ENCODE measurements at places on chromosomes 6 and 20.

DNA sequence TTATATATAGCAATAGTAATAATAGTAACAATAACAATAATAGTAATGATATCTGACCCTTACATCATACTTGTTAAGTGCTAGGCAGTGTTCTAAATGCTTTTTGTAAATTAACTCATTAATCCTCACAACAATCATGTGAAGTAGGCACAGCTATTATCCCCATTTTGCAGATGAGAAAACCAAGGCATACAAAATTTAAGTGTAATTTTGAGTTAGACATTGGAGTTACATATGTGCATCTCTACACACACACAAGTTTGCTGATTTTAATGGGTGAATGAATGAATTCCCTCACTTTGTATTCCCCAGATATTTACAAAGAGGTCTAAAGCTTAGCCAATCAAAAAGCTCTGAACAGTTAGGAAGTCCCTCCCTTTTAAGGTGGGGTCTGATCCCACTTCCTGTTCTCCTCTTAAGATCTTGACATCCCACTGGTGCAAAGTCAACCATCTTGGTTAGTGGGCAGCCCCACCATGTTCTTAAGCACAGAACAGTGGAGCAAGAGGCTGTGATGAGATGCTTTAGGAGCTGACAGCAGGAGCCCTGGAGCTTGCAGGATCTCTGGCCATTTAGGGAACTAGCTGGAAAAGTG lies 85.3 kb upstream of the FOXP4 start:
- DNase-seq: no peak

DNA sequence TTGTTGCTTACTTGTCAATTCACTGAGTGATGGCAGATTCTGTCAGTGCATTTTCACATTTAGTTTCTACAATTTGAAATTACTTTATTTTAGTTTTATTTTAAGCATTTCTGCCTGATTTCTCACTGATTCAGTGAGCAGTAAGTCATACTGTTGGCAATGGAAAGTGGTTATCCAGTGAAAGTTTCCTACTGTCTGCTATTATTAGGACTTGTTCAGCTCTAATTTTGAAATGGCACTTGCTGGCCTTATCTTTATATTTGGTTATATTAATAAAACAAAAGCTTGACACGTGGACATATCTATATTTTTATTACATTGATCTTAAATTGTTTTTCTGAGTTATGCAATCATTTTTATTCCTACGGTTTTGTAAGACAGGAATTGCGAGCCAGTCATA lies 871.8 kb upstream of the SLC35B3 start:
- no peak for DNase-seq

- no peak for DNase-seq
These were observed 47.4 kb upstream of the DDR1 start for GRCh38 chr6:30836957-30837356.

DNA sequence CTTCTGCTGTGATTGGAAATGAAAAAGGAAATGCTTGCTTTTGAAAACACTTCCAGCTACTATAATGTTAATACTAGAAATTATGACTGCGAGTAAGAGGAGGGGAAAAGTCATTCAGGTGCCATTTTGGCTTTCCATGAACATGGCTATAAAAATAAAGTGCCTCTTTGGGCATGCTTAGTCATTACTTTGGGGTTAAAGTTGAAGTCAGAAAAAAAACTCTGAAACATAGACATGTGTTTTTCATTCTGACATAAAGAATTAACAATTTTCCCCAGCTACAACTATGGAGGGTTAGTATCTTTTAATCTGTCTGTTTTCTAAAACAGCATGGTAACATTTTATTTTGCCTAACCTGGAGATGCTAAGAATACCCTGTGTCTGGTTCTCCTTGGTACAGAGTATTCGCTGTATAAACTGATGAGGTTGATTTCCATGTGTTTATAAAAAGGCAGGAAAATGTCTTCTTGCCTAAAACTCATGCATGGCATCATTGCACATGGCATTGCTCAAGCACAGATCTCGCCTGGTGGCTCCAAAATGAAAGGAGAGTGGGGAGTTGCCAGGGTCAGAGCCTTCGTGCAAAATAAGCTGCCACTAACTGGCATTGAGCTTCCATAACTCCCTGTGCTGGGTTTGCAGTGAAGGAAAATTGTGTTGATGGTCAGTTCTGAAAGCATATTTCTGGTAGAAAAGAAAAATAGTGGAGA lies 188.9 kb downstream of the KCNQ5 start:
- no peak for DNase-seq

- DNase-seq: no peak
These were observed 15.4 kb downstream of the BPIFA2 start for GRCh38 chr20:33183312-33183711.

- DNase-seq: no peak
These were observed 302.6 kb upstream of the NRSN1 start for GRCh38 chr6:23823421-23823820.

GRCh38 chr20:51402201-51402600 lies 140.3 kb downstream of the NFATC2 start:
- DNase-seq: peak; percentile 37

GRCh38 chr6:154932515-154933027 lies 62.5 kb upstream of the TIAM2 start:
- DNase-seq: no peak

- no peak for DNase-seq
These were observed 891 bp downstream of the RIPPLY2 start for GRCh38 chr6:83854001-83854501.

- no peak for DNase-seq
These were observed 904.3 kb upstream of the FLRT3 start for GRCh38 chr20:15241681-15242080.

DNA sequence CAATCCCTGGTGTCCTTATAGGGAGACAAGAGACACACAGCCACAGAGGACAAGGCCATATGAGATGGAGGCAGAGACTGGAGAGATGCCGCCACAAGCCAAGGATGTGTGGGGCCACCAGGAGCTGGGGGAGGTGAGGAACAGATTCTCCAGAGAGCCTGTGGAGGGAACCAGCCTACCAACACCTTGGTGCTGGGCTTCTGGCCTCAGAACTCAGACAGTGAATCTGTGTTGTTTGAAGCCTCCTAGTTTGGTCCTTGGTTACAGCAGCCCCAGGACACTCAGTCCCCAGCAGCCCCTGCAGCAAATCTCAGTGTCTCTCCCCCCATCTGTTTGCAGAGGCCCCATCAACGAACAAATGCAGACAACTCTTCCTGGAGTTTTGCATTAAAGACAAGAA lies 73.2 kb upstream of the BHLHE23 start:
- DNase-seq: no peak

DNA sequence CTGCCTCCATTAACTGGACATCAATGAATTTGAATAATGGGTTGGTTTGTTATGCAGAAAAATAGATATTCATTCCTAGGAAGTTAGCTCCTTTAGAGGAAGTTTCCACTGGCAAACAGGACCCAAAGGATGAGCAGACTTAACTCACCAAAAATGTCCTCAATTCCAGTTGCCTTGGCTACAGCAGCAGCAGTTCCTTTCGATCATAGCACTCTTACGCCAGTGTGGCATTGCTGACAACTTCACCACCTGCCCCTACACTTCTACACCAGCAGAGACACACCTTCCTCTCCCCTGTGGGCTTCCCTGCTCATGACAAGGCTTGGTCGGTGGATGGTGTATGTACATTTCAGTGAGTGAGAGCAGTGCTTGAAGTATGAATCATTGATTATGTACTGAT lies 532.8 kb downstream of the QKI start:
- DNase-seq: no peak

DNA sequence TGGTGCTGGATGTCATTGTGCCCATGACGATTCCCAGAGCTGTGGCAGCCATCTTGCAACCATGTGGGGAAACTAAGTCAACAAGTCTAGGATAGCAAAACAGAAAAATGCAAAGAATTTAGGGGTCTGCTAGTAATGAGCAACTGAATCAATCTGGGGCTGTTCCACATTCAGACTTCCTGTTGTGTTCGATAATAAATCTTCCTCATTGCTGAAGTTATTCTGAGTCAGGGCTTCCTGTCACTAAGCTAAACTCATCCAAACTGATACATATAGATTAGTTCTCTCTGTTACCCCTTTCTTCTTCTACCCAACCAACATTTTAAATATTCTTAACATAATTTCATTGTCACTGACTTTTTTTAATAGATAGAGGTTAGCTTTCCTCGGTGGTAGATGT lies 205.9 kb downstream of the HACE1 start:
- peak; percentile 4 for DNase-seq

- no peak for DNase-seq
These were observed 44.0 kb downstream of the BMP2 start for GRCh38 chr20:6811262-6812035.

DNA sequence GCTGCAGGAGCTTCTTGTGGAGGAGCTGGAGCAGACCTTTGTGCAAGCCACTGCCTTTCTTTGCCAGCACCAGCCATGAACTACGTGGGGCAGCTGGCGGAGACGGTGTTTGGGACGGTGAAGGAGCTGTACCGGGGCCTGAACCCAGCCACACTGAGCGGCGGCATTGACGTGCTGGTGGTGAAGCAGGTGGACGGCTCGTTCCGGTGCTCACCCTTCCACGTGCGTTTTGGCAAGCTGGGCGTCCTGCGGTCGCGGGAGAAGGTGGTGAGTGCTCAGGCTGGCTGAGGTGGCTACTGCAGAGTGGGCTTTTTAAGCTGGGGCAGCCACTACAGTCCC lies 5.1 kb downstream of the LPIN3 start:
- no peak for DNase-seq

DNA sequence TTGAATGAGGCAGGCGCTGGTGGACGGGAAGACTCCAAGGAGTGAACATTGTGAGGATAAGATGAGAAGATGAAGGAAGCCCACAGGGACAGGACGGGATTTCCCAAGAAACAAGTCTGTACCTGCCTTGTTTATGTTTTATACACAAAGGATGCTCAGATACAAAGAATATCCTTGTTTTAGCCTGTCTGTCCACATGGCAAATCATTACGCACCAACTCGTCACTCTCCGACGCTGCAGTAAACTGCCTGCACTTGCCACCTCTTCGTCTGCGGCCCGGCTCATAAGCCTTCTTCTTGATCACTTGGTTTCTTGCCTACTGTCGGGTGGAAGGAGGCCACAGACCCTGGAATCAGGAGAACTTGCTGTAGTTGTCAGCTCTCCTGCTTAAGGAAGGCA lies 85.4 kb downstream of the CD83 start:
- DNase-seq: no peak

- no peak for DNase-seq
These were observed 57.9 kb downstream of the GJA10 start for GRCh38 chr6:89952105-89952671.

DNA sequence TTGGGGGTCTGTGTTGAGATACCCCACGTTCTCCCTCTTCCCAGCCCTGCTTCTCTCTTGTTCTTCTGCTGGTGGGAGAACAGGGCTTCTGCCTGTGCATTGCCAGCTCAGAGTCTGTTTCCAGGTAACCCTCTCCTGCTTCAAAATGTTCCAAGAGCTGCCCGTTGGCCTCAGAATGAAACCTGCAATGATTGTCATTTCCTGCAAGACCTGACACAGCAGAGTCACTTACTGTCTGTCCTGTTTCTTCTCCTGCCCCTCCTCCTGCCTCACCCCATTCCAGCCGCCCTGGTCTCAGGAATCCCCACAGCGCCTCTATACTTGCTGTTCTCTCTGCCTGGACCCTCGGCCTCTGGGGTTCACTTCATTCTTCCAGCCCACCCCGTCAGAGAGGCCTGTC lies 81.4 kb upstream of the ARID1B start:
- DNase-seq: no peak

DNA sequence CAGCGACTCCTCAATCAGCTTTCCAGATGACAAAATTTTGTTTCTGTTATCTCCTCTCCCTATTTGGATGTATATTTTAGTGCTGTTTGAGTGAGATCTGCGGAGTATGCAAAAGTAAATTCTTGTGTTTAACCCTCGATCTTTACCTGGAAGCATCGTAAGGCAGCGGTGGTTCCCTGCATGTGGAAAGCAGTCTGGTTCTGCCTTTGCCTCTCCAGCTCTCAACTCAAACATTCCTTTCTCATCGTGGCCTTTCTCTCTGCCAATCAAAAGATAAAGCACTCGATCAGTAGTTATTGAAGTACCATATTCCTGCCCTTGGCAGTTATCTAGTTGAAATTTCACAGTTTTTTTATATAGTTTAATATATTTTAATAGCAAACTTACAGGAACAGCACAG lies 44.0 kb upstream of the BTN3A2 start:
- DNase-seq: no peak

DNA sequence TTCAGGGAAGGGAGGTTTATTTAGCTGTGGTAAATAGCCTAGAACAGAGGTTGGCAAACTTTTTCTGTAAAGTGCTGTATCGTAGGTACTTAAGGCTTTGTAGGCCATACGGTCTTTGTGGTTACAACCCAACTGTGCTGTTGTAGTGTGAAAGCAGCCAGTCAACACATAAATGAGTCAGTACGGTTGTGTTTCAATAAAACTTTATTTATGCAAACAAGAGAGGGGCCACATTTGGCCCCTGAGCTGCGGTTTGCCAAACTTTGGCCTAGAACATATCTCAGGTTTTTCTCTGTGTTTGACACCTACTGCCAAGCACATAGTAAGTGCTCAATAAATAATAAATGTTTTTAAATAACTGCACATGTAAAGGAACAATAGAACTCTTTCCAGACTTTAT lies 102.2 kb downstream of the RNF144B start:
- no peak for DNase-seq

GRCh38 chr6:131597446-131597845 lies 24.4 kb downstream of the ARG1 start:
- no peak for DNase-seq

GRCh38 chr20:49752201-49752903 lies 38.7 kb upstream of the B4GALT5 start:
- no peak for DNase-seq

GRCh38 chr20:23446505-23446904 lies 6.2 kb downstream of the CST11 start:
- DNase-seq: no peak
